Kidney tubule cell (primary cell): ENCODE measurements at places on chromosomes 3 and 15.

DNA sequence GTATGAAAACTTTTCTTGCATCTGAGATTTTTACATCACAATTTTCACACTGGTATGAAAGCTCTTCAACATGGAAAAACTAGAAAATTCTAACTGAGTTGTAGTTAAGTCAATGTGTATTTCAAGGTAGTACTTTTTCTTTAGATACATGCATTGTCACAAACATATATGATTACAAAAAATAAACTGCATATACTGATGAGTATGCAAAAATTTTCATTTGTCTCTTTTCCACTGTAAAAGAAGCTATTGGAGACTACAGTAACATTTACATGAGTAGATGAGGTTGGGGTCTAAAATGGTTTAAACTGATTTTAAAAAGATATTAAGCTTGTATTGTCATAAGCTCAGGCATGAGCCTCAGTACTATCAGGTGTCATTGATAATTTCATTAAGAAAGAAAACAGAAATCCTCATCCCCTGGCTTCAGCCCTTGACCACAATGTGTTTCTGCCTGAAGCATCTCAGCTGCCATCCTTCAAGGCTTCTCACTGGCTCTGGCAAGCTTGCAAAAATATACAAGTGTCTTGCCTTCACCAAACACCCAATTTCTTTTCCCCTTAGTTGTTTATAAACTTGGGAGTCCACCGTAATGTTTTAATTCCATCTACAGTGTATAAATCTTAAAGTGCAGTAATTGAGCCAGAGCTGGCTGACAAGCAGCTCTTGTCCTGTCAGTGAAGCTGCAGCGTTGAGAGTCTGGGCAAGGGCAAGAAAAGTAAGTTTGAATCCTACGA, 71.9 kb downstream of the ALDH1A2 start:
- no peak for DNase-seq

DNA sequence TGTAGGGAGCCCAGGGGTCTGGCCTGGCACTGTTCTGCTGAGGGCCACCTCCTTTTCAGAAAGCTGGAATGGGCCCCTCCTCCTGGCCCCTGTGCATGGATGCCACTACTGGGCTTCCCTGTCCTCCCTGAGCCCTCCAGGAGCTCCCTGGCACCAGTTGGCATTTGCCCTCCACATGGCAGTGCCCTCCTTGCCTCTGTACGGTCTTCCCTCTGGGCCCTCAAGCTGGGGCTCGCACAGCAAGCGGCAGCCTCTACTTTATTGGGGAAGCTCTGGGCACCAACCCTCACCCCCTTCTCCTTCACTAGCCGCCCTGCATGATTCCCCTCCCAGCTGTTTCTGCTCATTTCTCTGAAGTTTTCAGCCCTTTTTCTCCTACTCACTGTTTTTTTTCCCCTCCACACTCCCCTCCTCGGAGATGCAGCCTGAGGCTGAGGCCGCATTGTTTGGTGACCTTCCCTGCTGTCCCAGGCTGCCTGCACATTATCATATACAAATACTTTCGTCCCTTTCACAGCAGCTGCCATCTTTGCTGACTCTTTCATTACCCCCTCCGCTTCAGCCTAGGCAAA, 127.3 kb downstream of the EEFSEC start:
- no peak for DNase-seq

DNA sequence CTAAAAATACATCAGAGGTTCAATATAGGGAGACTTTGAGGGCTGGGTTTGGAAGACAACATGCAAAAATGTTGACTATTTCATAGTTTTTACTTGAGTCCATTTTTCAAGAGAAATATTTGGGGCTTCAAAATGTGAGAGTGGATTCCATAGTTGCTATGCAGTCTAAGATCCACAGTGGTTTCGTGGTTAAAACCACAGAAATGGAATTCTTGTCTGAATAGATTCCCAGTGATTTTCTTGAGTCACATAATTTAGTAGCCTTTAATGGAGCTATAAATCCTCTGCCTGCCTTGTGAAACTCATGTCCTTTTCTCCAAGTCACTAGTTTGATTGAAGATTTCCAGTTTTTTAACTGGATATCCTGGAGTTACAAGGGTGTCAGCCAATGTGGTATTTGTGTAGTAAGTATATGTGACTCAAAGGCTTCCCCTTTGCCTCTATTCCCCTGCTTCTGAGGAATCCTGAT, 94.7 kb upstream of the RBMS3 start:
- peak; percentile 99 for DNase-seq

GRCh38 chr15:49620199-49620598, 419 bp downstream of the FAM227B start:
- DNase-seq: peak; percentile 37

DNA sequence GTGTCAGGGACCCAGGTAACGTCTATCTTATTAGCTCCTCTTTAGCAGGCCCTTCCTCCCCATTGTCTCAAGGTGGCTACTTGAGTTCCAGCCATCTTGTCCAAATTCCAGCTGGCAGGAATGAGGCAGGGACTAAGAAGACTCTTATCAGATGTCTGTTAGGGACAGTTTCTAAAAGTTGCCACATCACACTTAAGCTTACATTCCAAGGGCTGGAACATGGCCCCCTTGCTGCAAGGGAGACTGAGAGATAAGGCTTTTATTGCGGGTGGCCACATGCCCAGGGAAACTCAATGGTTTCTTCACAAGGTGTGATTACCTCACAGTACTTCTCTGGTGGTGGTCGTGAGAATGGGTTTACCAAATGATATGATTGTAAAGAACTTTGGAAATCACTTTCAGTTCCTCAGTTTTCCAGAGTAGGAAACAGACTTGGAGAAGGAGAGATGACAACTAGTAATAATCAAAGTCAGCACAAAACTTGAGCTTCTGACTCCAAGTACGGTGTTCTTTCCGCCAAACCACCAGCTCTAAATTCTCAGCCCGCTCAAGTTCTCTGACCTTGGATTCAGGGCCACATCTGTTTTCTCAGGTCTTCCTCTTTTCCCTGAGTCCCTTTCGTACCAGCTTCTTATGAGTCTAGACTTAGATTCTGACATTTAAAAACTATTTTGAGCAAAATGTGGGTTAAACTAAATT, 14.2 kb downstream of the PDIA5 start:
- no peak for DNase-seq

DNA sequence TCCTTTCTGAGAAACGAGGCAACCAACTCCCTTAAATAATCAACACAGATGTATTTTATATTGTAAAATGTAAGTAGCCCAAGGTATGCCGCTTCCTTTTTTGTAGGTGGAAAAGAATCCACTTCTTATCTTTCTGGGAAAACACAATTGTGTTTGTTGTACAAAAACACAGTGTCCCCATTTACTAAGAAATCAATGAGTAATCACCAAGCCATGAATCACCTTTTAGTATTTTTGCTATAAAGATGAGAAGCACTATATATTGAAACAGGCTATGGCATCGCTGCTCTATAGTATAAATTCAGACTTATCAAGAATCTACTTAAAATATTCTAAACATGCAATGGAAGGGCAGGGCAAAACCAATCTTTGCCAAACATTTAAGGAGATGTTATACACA, 104.0 kb downstream of the TNIK start:
- DNase-seq: no peak

DNA sequence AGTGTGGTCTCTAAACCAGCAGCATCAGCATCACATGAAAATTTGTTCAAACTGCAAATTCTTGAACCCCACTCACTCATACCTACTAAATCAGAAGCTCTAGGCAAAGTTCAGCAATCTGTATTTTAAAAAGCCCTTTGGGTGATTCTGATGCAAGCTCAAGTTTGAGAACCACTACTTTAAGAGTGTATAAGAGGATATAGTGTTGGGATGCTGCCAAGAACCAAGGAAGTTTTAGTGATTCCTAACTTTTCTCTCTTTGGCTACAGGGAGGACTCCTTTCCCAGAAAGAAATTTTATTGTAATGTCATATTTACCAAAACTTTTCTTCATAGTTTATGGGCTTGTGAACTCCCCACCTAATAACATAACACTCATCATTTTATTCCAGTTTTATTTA, 422.2 kb downstream of the TBC1D5 start:
- no peak for DNase-seq

DNA sequence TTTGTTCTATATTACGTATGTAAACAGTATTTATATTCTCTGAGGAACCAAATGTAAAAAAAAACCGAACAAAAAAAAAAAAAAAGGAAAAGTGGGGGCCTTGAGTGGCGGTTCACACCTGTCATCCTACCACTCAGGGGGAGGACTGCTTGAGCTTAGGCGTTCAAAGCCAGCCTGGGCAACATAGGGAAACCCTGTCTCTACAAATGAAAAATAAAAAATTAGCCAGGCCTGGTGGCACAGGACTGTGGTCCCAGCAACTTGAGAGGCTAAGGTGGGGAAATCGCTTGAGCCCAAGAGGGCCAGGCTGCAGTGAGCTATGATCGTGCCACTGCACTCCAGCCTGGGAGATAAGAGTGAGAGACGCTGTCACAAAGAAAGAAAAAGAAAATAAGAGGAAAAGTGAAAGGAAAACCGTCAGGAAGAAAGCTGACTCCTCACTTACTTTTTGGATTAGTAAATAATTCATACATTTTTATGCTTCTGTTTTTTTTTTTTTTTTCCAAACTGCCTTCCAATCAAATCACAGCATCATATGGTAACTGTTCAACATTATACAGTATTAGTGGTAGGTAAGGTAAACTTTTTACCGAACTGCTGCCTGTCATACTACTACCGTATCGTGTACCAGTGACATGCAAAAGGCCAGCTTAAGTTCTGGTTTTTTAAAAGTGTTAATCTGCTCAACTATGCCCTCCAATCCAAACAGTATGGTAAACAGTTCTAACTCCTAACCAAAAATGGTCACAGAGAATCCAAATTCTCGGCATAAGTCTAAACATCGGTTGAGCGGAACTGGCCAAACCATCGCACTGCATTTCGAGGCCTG, 1.2 kb downstream of the PHC3 start:
- peak; percentile 33 for DNase-seq

- no peak for DNase-seq
Measured at GRCh38 chr3:21405671-21406667, 345.0 kb downstream of the ZNF385D start.

GRCh38 chr15:75823860-75824613, 19.2 kb upstream of the UBE2Q2 start:
- DNase-seq: peak; percentile 78

GRCh38 chr15:34102175-34102925, 467 bp downstream of the PGBD4 start:
- peak; percentile 7 for DNase-seq

- DNase-seq: no peak
Measured at GRCh38 chr3:123453675-123454074, 4.8 kb upstream of the ADCY5 start.

DNA sequence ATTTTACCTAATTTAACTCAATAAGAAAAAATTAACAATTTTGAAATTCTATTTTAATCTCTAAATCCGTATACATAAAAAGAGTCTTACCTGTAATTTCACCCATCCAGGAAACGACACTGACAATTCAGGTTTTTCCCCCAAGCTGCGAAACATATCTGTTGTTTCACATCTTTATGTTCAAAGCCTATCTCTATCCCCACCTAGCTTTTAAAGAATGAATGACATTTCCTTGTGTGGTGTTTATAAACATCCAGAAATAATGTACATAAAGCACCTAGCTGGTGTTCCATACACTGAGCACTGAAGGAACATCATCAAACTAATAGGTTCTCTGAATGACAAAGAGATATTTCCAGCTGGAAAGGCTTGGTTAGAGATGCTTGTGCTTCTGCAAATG, 867.8 kb downstream of the SQOR start:
- DNase-seq: peak; percentile 40

DNA sequence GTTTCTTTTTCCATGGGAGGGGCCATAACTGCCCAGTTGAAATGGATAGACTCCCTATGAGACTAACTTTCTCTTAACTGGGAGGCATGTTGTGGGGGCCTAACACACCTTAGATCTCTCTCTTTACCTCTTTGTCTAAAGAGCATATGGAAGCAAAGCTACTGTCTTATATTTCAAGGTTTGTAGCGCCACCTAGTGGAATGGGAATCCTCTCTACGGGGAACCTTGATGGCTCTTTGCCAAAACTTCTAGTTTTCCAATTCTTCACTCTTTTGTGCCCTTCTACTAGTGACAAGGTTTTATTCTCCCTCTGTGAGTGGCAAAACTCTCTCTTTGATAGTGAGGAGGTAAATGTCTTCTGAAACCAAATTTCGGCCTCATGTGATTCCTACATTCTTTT, 1030.4 kb upstream of the CADM2 start:
- DNase-seq: peak; percentile 33

DNA sequence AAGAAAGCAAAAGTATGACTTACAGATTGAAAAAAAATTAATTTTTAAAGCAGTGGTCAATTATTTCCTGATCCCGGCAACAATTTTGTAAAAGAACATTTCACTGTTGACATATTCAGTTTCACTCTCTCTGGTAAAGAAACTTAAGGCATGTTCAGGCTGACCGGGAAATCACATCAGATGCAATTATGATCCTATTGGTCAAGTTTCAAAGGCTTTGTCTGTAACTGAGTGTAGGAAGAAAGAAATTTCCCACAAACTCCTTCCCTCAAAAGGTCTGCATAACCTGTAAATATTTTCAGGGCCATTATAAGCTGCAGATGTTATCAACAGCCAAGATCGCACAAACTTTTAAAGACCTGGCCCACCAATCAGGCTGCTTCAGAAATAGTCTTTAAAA, 205.4 kb upstream of the IGF1R start:
- DNase-seq: no peak

DNA sequence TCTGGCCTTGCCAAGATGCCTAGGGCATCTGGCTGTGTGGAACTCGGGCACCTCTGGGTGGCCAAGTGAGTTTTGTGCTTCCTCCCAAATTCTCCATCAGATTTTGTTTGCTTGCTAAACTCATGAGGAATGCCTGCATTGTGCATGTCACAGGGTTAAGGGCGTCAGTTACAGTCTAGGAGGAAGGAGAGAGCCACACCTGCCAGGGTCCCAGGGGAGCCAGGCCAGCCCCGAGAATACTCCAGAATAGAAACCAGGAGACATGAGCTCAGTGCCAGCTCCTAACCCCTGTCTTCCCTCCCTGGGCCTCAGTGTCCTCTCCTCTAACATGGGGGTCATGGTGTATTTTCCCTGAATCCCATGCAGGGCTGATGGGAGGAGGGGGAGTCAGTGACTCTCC, 22.0 kb upstream of the SKOR1 start:
- no peak for DNase-seq

DNA sequence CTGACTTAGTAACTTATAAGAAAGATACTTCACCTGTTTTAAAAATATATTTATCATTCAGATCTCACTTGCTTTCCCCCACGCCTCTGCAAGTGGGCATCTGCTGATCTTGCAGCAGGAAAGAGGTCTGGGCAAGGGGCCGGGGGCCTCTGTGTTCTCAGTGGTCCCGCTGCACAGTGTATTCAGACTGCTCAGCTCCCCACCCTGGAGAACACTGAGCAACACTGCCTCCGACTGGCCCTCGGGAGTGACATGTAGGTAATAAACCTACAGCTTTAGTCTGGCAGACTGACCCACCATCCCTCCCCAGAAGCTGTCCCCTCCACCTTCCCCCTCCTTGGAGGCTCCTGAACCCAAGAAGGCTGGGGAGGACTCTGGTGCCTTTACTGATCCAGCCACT, 43.8 kb downstream of the GABRB3 start:
- DNase-seq: no peak
